Small intestine (tissue), 16 donors: ENCODE measurements at places on chromosomes 12 and 14.
A peak's percentile ranks its signal among the peaks of the same experiment; 100 is the strongest.

DNA sequence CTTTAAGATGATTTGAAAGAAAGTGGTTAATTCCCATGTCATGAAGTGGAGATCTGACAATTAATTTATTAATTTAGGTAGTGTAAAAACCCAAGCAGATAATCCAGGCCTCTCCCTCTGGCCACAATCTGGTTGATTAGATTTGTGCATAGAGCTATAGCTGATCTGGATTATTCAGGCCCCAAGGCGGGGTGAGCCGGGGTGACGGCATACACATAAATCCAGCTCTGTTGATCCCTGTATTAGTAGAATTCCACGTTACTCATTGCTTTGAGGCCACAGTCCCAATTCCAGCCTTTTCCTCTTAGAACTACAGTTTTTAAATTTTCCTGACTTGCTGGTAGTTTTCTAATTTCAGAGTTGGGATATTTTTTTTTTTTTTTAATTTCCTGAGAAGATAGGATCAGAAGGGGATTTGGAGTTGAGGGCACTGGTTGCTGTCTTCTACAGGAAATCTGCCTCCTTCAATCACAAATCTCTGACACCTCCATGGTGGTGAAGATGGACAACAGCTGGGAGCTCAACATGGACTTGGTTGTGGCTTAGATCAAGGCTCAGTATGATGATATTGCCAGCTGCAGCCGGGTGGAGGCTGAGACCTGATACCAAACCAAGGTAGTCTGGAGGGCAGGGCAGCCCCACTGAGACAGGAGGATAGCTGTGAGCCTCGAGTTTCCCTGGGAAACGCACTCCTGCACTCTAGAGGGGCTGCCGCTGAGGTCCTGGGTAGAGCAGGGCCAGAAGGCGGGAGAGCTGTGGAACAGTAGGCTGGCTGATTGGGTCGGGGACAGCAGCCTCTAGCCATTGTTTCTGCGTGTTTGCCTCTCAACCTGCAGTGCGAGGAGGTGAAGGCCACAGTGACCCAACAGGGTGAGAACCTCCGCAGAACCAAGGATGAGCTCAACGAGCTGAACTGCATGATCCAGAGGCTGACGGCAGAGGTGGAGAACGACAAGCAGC, 19.4 kb downstream of the KRT85 start:
- DNase-seq, result no peak

DNA sequence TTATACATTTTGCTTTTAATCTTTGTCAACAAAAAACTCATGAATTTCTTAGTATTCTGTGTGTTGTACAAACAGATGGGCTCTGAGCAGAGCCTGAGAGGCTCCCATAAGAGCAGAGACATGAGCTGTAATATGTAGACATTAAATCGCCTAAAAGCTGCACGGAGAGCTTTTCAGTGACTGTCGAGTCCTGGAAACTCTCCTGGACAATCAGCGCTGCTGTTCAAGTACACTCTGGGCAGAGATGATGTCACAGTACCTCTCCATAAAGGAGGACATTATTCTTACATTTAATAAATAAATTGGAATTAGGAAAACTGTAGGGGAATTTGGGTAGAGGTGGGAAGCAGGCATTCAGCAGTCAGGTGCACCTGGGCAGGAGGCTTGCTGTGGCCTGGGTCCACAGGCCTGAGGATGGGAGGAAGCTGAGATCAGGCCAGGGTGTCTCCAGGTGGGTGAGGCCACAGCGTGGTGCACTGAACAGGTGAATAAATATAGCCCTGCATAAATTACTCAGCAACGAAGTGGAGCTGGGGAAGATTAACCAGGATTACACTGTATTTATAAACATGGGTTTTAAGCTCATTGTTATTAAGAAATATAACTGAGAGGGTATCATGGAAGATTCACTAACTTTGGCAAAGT, 13.3 kb upstream of the TCL1A start:
- no peak for DNase-seq

DNA sequence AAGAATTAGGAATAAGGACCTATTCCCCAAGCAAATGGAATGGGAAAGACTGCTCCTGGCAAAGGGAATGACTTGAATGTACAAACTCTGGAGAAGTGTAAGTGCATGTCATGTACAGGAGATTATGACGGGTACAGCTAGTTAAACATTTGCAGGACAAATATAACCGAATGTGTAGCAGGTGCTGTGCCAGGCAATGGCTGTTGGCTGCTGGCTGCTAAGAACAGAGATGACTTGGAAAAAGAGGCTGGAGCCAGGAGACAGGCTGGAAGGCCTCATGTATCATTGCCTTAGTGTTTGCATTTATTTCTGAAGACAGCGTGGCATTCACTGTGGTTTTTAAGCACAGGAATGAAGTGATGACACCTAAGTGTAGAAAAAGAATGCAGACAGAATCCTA, 136.8 kb downstream of the TTC8 start:
- peak; percentile 10 for DNase-seq

DNA sequence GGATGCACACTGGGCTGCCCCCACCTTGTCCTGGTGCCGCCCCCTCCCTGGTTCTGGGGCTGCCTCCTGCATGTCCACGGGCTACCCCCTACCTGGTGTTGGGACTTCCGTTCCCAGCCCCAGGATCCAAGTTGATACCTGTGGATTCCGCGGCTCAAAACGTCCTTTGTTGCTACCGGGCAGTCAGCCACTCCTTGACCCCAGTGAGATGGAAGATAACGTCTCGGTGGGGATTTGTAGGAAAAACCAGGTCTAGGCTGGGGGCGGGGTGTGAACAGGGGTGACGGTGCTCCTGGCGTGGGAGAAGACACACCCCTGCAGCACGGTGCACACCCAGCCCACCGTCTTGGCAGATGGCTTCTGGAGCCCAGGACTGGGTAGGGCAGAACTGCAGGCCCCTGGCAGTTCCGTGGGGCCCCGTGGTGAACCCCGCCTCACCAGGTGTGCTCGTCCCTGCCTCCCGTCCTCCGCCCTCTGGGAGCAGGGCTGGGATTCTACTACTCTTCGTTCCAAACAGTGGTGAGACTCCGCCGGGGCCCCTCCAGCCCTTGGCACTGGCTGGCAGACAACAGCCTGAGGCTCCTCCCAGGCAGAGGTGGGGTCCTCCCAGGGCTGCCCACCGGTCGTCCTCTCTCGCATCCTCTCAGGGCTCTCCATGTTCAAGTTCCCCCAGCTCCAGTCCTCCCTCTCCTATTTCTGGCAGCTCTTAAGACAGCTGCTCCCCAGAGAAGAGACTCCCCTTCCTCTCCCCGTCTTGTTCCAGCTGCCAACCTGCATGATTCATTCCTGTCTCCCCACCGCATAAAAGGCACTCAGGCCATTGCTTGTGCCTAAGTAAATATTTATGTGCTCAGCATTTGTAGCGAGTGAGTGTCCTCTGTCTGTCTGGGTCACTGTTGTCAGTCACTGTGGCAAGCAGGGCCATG, 75.5 kb downstream of the FBXL14 start:
- DNase-seq, result no peak

- DNase-seq, result no peak
Measured at GRCh38 chr12:114168061-114168460, 201.9 kb upstream of the RBM19 start.

- DNase-seq, result no peak
Measured at GRCh38 chr12:13537623-13538022, 341.1 kb downstream of the EMP1 start.

GRCh38 chr12:24227551-24227950, 278.1 kb upstream of the SOX5 start:
- DNase-seq, result no peak

DNA sequence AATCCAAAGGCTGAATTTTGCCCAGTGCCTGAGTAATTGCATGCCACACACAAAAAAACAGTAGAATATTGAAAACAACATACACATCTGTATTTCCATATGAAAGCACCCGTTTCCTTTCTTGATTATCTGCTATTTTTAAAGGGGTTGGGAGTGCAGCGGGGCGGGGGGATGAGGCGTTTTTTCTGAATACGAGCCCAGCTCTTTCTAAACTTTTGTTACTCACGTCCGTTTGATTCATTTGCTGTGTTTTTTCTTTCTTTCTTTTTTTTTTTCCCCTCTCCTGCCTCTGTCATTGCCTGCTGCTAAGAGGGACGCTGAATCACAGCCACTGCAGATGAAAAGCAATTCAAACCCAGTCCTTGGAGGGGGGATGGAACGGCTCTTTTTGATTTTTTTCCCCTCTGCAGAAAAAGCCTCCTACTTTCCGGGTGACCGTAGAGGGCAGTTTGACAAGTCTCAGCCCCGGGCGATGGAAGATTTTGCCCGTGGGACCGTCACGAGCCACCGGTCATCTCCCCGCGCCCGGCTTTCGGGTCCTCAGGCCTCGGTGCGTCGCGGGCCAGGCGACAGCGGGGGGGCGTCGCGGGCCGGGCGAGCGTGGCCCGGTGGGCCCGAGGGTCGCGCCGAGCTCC, 572 bp upstream of the RASSF8 start:
- peak; percentile 8 for DNase-seq

DNA sequence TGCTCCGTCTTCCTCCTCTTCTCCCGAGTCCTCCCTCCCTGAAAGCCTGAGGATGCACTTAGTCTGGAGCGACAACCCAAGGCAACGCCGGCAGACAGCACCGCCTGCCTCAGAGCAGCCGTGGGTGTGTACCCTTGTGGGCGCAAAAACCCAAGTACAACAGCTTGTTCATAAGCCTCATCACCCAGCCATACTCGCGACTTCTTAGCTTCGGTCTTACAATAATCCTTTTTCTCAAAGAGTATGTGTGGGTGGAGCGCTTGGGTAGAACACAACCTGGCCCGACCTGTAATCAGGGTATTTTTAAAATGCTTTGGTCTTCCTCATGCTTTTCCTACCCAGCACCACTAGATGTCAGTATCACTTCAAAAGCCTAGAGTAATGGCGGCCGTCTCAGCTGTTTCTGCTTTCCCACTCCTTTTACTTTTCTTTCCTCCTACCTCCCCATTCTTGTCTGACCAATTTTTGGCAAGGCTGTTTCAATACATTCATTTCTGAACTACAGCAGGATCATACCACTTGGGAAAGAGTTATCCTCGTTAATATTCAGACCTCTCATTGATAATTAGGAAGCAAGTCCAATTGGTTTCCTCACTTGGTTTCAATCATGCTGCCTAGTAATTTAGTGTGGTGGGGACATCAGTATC, 198.9 kb downstream of the EPS8 start:
- DNase-seq, result peak; percentile 81

DNA sequence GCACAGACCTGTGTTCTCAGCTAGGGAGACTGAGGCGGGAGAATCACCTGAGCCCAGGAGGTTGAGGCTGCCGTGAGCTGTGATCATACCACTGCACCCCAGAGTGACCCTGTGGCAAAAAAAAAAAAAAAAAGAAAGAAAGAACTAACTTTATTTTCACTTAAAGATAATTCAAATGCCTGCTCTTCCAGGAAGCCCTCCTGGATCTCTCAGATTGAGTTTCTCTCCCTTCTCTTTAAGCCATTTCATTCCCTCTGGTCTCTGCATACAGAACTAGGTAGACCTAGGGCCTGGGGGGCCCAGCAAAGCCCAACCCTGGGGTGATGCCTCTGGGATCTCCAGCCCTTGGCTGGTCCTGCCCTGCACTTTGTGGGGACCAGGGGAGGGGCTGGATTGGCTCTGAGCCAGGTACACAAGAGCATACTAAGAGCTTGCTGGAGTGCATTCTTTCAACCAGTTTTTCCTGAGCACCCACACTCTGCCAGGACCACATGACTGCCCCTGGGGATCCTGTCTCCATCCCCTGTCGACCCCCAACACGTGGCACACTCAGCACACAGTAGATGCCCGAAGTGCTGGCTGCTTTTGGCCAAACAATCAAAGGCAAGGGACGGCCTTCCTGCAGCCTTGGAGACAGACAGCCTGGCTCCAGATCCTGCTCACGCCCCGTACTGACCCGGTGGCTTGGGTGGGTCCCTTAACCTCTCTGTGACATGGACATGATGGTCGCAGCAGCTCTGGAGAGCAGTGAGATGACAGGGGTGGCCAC, 52.7 kb downstream of the CYP46A1 start:
- no peak for DNase-seq

DNA sequence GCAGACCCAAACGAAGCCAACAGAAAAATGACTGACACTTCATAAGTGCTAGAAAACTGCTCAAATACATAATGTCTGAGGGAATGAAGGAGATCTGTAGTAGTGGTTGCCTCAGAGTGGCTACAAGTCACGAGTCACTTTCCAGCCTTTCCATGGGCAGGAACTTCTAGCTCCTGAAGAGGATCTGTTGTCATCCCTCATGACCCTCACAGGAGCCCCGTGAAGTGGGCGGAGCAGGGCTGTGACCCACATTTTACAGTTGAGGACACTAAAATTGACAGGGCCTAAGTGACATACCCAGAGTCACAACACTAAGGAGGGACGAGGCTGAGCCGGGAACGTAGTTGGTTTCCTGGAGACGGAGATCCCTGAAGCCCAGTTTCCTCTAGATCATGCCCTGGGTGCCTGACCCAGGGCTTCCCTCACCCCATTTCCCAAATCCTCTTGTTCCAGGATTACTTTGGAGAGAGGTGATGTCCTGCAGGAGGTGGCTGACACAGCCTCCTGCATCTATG, 45.8 kb upstream of the P2RX7 start:
- DNase-seq, result no peak

DNA sequence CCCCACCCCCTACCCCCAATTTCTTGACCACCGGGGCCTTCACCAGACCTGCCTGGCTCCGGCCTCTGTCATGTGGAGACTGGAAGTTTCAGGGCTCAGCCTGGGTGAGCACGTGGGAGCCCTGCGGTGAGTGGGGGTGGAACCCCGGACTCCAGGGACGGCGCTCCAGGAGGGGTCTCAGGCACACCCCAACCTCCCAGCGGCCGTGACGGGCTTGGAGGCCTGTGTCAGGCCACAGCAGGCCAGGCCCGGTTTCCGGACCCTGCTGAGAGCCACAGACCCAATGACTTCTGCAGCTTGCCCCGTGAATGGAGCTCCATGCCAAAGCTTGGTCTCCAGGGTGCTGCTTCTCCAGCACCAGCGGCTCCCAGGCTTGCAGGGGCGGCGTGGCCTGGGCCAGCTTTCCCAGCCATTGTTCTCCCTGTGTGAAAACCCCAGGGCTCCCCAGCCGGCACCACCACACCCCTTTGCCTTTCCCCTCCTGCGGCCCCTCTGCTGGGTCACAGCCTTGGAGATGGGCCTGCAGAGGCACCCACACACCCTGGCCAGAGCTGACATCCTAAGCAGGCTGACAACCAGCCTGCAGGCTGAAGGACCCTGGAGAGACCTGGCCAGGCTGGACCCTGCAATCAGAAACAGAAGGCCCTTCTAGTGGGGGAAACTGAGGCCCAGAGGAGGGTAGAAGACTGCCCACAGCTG, 186.2 kb upstream of the C14orf180 start:
- DNase-seq, result no peak

GRCh38 chr14:61380984-61381383, 59.6 kb downstream of the PRKCH start:
- DNase-seq, result no peak

DNA sequence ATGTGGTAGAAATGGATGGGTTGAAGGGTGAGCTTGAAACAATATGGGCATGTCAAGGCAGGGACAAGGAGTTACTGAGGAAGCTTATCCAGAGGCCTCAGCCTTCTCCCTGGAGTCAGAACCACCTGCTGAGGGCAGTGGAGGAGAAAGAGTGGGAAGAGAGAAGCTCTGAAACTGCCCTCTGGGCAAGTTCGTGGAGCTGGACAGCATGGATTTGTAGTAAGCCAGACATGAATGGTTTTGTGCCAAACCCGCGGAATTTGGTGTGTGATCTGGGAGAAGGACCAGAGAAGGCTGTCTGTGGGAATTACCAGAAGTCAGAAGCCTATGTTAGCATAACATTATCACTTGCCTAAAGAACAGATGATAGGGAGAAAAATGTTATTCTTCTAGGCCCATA, 164.8 kb downstream of the SLC41A2 start:
- DNase-seq, result no peak
